NK-92 treated with Interleukin-12 subunit alpha and Interleukin-12 subunit beta, amount 100 ng/mL, for 24 hours (cell line): ENCODE measurements at places on chromosomes 16 and 17.

- DNase-seq = no peak
These were observed 71.3 kb upstream of the METRNL start for GRCh38 chr17:83008186-83008510.

- DNase-seq = no peak
These were observed 4.3 kb upstream of the ADGRG1 start for GRCh38 chr16:57624044-57624688.

- DNase-seq = no peak
These were observed 855 bp upstream of the MEOX1 start for GRCh38 chr17:43662413-43663141.

DNA sequence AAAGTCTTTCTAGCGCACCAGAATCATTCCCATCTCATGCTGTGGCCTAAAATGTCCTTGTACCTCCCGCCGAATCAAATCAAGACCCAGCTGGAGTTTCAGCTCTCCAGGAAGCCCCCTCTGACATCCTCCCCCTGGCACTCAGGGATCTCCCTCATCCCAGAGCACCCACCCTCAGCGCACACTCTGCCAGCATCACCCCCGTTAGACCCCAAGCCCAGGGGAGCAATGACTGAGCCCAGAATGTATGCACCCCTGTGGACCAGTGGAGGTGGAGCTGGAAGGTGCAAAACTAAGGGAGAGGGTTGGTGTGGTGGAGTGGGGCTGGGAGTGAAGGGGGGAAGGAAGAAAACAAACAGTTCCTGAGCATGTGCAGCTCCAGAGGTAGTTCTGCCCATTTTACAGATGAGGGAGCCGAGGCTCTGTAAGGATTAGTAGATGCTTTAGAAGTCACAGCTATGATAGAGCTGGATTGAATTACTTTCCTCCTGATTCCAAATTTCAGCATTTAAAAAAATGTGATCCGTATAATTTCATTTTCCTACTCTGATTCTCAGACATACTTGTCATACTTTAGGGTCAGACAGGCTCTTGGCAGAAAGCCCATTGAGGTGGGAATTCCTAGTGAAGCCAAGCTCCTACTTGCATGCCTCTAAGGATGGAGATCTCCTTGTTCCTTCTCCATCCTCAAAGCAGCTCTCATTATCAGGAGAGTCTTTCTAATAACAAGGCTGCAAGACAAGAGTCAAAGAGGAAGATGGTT lies 242.7 kb downstream of the KATNIP start:
- DNase-seq = no peak

- DNase-seq = no peak
These were observed 484.0 kb upstream of the ERCC4 start for GRCh38 chr16:13435873-13436474.

DNA sequence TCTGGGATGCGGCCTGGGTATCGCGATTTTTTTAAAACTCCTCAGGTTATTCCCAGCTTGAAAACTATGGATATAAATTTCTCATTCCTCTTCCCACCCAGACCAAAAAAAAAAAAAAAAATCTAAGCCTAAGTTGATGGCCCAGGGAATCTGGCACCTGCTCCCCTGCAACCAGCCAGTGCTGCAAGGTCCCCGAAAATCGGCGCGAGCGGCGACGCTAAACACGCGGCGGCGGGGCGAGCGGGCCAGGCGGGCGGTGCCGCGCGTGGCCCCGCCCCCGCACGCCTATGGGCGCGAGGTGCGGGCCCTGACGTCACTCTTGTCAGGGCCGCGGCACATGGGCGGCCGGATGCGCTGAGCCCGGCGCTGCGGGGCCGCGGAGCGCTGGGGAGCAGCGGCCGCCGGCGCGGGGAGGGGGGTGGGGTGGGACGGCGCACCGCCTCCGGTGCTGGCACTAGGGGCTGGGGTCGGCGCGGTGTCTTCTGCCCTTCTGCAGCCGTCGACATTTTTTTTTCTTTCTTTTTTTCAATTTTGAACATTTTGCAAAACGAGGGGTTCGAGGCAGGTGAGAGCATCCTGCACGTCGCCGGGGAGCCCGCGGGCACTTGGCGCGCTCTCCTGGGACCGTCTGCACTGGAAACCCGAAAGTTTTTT lies at the start of gene HLF:
Gene HLF (plus strand): TSS at position 316 of the 654 bp plus-strand sequence. CDS start 525 bp downstream, outside the sequence.
- DNase-seq = no peak

DNA sequence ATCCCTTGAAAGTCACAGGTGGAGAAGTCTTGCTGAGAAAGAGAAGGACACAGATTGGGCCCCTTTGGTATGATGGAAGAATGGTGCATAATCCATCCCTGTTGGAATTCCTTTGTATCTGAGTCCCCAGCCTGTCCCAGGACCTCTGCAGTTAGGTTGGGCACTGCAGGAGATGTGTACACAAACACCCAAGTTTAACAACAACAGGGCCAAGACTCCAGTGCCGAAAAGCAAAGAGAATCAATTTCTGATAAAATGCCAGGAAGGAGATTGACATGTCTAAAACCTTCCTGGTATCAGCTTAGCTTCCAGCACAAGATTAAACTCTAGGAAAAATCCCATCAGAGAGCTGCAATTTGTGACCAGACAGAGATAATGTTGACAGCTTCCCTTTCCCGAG lies 32.9 kb downstream of the KATNIP start:
- DNase-seq = no peak

GRCh38 chr16:68257906-68258800 lies 6.2 kb upstream of the SLC7A6 start:
- DNase-seq = no peak

DNA sequence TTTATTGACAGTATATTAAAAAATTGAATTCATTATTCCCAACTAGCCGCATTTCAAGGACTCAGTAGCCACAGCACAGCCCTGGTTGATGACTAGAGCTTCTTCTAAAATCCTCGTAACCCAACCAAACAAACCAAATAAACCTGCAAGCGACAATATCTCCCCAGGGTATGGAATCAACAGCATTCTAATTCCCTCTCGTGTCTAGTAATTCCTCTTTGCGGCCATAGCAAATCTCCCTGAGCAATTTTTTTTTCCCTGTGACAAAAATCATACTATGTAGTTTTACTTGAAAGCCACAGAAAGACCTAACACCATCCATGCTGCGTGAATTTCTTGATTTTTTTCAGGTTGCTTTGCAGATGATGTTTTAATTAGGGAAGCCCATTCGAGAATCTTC lies 143.4 kb upstream of the MYOCD start:
- DNase-seq = no peak

- DNase-seq = no peak
These were observed 29.9 kb downstream of the YPEL2 start for GRCh38 chr17:59361386-59361785.

- peak; percentile 4 for DNase-seq
These were observed 40.7 kb upstream of the ANKFY1 start for GRCh38 chr17:4304417-4305027.

- no peak for DNase-seq
These were observed 51.8 kb downstream of the SMPD3 start for GRCh38 chr16:68396481-68396880.

DNA sequence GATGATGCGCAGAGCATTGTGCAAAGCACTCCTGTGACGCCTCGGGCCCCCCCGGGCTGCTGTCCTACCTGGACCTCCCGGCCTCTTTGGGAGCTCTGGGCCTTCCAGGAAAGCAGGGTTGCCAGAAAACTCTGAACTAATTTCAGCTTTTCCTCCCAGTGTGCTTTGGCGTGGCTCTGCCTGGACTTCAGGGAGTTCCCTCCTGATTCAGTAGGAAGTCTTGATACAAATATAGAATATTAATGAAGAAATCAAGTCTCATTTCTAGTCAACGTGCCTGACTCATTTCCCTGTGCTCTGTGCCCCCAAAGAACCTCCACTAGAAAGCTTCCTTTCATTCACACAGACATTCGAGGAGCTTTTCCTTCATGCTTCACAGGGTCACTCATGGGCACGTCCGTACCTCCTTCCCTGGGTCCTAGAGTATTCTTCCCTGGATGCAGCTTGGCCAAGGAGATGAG lies 84.0 kb upstream of the NOL11 start:
- DNase-seq = no peak

DNA sequence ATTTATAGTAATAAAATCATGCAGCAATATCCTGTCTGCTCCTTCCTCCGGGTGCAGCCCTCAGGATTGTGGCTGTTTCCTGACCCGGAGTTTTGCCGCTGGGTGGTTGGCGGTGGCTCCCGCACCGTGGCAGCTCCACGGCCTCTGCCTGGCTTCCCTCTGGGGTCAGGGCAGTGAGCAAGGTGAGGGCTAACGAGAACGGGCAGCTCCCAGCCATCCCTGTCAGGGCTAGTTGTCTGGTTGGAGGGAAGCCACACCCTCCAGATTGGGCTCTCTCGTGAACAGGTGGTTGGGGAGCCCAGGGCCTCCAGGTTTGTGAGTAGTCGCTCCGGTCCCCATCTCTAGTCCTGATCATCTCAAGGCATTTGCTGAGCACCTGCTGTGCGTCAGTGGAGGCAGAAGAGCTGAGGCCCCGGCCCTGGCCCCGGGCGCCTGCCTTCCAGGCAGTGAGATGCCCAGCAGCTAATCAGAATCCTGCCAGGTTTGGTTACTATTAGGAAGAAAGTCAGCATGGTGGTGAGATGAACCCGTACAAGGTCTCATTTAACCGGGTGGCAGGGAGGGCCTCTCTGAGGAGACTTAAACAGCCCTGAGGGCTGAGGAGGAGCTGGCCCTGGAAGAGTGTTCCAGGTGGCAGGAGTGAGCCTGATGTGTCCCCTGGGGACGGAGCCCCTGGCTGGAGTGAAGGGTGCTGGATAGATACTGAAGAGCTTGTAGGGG lies 2.3 kb upstream of the NUDT16L1 start:
- DNase-seq = no peak

DNA sequence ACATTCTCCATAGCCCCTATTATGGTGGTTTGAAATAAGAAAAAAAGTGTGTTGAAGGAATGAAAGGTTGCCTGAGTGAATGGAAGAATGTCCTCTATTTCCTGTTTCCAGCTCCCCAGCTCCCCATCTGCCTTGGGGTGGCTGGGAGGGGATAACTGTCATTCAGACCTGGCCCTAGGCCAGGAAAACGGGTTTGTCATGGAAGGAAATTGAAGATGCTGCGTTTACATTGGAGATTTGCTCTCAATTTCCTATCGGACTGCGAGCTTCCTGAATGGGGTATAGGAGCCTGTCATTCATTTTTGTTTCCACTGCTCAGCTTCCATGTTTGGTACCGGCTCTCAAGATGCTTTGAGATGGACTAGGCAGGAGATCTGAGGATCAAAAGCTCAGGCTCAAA lies 2.2 kb upstream of the FZD2 start:
- DNase-seq = no peak

DNA sequence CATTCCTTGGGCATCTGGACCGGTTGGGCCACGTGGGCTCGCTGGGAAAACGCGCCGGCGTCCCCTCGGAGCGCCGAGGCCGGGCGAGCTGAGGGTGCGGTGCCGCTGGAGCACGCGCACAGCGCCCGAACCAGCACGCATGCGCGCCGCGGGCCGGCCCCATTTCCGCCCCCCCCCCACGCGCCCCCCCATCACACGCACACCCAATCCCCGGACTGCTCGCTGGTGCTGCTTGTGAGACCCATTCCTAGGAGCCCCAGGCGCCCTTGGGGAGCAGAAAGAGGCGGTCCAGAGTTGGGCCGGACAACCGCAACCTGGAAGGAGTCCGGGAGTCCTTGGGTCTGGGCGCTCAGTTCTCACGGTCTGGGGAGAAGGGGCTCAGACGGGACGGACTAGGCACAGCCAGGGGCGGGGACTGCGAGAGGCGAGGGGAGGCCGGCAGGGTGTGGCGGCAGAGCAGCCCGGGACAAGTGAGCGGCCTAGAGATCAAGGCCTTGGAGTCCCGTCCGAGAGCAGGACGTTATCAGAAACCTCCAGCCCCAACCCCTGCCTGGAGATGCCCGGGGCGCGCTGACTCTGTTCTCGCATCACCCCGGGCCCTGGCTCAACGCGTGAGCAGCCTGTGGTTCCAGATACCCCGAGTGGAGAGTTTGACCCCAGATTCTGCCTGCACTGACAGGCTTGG lies 6.0 kb upstream of the CBX8 start:
- no peak for DNase-seq

- no peak for DNase-seq
These were observed 95.9 kb upstream of the AXIN2 start for GRCh38 chr17:65657251-65657828.

GRCh38 chr16:89332902-89333245 lies 115.4 kb downstream of the ZNF778 start:
- DNase-seq = no peak

GRCh38 chr17:19756546-19756945 lies 8.4 kb upstream of the ALDH3A1 start:
- no peak for DNase-seq

DNA sequence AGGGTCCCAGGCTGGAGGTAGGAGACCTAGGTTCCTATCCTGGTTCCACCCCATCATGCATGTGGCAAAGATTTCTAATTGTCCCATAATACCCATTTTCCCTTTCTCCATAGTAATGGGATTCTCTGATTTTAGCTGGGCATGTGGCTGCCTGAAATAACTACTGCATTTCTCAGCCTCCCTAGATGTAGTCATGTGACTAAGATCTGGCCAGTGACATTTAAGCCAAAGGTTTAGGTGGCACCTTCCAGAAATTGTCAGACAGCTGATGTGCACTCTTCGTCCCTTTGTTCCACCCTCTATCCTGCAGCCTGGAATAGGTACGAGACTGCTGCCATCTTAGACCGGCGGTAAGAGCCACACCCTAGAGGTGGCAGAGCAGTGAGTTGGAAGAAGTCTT lies 8.2 kb downstream of the NXPH3 start:
- DNase-seq = no peak

- DNase-seq = no peak
These were observed 11.9 kb downstream of the RAB40B start for GRCh38 chr17:82686366-82687324.
